Esophagus squamous epithelium (tissue), 5 donors: ENCODE measurements at places on chromosomes 6 and 20.

DNA sequence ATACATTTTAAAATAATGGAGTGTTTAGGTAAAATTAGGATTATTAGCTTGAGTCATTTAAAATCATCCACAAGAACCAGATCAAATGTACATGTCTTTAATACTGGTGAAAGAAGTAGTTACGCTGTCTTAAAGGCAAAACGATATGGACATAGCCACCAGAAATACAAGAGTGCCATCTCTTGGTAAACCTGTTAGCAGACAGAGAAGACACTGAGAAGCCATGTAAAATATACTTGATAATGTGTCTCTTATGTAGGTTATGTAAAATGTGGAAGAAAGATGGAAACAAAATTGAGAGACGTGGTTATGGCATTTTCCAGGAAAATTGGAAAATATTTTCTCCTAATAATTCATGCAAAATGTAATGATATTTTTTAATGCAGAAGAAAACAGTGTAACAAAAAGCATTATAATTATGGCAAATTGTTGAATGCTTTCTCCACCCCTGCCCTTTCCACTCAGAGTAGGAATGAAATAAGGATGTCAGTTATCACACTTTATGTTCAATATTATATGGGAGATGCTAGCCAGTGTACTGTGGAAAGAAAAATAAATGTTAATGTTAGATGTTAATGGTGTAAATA, 12.2 kb upstream of the SLC17A2 start:
- DNase-seq: no peak

GRCh38 chr20:56861590-56861989, 232.5 kb downstream of the TFAP2C start:
- DNase-seq: no peak

GRCh38 chr20:40397467-40397866, 291.6 kb downstream of the MAFB start:
- no peak for DNase-seq

- DNase-seq: no peak
Observed at GRCh38 chr20:6074145-6074561, 20.3 kb upstream of the LRRN4 start.

DNA sequence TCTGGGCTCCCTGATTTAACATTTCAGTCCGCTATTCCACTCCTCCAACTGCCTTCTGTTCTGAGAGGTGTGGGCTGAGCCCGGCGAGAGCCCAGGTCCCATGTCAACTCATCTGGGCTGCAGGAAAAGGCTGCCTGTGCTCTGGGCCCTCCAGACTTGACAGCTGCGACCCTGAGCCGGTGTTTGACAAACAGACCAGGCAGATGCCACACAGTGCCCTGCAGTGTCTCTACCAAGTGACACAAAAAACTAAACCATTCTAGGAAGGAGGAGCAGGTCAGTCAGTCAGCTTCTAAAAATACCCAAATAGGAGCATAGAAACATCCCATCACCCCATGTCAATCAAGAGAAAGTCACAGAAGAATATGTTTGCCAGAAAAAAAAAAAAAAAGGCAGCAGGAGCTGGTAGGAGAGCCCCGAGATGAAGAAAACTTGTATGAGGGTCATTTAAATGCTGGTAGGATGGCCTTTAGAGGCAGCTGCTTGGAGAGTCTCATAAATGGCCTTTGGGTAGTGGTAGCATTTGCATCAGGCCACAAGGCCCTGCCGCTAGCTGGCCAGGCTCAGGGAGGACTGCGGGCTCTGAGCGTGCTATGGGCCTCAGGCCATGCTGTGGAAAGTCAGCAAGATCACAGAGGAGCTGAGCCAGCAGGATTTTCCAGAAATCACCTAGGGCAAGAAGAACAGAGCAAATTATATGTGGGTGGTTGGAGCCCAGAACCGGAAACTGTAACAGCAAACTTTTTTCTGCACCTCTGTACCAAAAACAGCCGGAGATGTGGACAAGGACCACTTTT, 36.6 kb upstream of the GFOD1 start:
- DNase-seq: no peak

DNA sequence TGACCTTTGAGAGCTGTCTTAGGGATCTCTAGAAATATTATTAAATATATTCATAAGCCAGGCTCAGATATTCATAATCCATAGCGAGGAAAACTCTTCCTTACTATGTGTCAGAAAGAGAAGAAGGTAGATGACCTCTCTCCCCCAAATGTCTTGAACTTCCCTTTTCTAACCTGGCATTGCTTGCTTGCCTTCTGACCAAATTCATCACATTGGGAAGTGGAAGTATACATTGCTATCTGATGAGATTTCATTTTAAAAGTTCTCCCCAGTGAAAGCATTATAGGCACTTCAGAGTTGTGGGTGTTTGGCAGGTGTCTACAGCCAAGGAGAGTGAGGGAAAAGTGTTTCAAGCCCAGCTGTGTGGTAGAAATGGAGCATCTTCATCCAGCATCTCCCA, 197.3 kb downstream of the ZFAND3 start:
- no peak for DNase-seq

GRCh38 chr20:21513881-21514540, at the start of gene NKX2-2:
Gene NKX2-2 (minus strand): TSS chr20:21514064. CDS start chr20:21513669, 395 bp downstream.
- DNase-seq: no peak

DNA sequence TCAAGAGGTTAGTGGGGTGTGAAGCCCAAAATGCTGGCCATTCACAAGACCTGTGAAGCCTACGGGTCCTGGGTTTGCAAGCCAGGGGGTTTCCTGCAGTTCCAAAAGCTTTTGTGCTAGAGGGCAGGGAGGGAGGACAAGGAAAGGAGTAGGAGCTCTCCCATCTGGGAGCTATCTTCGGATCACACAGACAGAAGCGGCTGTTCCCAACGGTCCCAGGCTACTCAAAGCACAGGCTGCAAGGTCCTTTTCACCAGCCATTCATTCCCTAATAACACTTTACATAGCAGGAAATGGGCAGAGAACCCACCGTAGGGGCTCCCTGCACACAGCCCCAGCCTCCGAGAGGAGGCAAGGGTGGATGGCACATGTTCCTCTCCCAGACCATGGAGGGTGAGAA, 296.9 kb downstream of the FOXC1 start:
- no peak for DNase-seq

- DNase-seq: no peak
Observed at GRCh38 chr20:63183422-63184146, 32.3 kb downstream of the YTHDF1 start.

- no peak for DNase-seq
Observed at GRCh38 chr20:38927902-38928578, 1.8 kb downstream of the FAM83D start.

DNA sequence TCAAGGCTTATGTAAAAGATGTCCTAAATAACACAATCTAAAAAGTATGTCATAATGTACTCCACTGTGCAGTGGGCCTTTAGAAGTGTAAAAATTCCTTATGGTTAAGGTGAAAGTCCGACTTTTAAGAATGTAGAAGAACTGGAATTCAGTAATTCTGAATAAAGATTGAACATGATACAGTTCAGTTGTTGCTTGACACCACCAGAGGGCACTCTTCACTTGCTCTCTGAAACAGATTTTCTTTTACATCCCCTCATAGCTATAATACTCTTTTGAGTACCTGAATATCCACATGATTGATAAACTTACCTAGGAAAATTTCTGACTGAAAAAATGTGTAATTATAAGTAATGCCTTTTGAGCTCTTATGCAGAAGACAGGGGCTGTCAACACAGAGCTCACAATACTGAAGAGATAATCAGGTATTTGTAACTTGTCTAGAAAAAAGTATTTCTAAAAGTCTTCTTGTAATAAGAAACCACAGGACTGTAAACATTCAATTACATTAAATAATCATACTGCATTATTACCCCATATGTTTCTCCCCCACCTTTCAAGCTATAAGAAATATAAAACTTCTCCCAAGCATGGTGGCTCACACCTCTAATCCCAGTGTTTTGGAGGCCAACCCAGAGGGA, 92.1 kb downstream of the POPDC3 start:
- DNase-seq: no peak

DNA sequence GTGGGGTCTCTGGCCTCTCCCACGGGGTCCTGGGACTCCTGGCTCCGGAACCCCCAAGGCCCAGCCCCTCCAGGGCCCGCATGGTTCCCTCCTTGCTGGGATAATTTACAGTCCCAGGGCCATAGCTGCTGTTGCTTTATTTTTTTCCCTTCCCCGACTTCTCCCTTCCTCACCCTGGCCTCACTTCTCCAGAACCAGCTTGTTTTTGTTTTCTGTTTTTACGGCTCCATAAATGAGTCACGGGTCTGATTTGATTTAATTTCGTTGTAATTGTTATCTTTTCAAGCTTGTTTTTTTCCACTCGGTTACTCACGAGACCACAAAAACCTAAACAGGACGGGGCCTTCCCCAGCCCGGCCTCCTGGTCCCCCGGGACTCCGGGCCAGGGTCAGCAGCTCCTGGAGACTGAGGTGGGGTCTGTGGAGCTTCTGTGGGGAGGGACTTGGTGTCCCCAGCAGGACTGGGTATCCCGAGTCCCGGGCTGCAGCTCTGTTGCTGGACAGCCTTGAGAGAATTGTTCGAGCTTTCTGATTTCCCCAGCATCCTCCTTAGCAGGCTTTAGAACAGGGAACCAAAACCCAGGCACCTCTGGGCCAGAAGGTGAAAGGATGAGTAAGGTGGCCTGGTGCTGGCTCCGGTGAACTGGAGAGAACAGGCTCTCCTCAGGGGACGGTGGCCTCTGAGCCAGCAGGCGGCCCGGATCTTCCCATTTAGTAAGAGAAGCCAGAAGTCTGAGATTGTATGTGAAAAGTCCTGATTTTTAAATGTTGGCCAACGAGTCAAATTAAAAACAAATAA, 94.9 kb downstream of the CEBPB start:
- no peak for DNase-seq

DNA sequence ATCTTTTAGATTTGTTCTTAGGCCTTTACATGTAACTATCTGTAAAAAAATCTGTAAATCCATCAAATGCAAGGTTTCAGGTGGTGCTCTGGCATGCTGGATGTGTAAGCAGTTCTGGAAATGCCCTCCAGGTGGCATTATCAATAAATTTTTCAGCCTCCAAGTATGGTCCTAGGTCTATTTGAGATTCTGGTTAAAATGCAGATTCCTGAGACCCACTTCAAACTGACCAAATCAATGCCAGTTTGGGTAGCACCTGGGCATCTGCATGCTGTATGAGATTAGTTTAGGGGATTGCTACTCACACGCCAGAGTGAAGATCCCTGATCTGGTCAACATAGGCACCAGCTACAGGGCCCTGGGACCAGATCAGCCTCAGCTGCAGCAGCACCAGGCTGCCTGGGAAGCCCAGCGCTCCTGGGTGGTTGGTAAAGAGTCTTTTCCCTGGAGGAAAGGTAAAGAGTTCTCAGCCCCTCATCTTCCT, 507.3 kb upstream of the CITED2 start:
- no peak for DNase-seq

- no peak for DNase-seq
Observed at GRCh38 chr20:5192570-5193431, 66.0 kb downstream of the CDS2 start.

GRCh38 chr20:2153326-2153725, 51.7 kb downstream of the STK35 start:
- DNase-seq: no peak

DNA sequence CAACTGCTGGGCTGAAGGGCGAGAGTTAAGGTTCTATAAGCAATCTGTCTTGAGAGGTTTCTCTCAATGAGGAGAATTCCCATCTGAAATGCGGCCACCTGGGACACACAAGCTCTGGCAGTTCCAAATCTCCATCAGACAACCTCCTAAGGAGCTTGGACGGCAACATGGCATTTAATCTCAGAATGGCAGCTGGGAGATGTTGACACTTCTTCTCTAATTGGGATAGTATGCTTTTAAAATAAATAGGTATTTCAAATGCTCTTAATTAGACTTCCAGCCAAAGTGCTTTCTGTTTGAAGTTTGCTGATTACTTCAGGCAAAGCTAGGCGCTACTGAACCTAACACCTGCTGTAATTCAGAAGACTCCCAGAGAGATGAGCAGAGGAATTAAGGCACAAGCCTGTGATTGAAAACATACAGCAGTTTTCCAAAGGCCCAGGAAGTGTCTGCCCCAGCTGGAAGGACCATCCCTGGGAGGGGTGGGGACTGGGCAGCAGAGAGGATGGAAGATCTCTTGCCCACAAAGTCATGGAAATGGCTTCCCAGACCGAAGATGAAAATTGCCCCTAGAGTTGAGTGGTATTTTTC, 59.1 kb upstream of the KCNK16 start:
- DNase-seq: no peak

- DNase-seq: no peak
Observed at GRCh38 chr6:14903176-14904038, 342.5 kb upstream of the JARID2 start.

DNA sequence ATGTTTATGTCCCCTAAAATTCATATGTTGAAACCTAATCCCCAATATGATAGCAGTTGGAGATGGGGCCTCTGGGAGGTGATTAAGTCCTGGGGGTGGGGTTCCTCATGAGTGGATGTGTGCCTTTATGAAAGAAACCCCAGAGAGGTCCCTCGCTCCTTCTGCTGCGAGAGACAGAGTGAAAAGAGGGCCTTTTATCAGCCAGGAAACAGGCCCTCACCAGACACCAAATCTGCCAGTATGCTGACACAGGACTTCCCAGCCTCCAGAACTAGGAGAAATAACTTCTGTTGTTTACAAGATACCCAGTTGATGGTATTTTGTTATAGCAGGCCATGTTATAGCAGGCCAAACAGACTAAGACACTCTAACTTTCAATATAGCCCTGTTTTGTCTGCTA, 100.9 kb upstream of the NFATC2 start:
- no peak for DNase-seq
